ENCODE measurements at places on chromosomes 1 and 21.
A peak's percentile ranks its signal among the peaks of the same experiment; 100 is the strongest.

- H3K27me3 ChIP-seq, result no peaks in the 10 kb centered on the region
- H3K4me1 ChIP-seq, result peaks cover 5% of the 10 kb centered on the region
- DNase-seq, result no peak
- H3K4me3 ChIP-seq, result no peak overlapping the region
- H3K36me3 ChIP-seq, result peaks cover 13% of the 10 kb centered on the region
These were observed 23.7 kb upstream of the TMCO2 start for GRCh38 chr1:40224040-40224439.

DNA sequence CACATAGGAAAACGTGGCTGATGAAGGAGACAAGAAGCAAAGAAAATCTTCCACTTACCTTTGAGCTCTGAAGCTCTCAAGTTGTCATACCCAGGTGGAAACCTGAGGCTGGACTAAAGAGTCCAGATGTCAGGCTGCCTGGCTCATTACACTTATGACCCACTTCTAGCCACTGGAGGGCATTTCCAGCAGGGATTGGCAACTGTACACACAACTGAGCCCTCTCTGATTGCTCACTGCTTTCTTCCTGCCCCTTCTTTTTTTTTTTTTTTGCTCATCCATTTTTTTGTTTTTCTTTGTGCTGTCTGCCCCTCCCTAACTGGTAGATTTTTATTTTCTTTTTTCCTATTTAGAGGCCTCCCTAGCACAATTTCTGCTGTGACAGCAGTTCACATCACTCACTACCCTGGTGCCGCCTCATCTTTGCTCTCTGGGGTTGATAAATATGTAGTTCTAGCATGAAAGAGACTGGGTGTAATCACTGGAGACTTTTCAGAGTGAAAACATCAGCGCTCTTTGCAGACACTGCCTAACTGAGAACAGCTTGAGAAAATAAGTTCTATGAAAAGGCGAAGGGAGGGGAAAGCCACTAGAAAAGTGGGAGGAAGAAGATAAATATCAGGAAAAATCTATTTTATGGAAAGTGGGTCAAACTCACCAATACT, 334.5 kb downstream of the NUF2 start:
- no peaks in the 10 kb centered on the region for H3K27me3 ChIP-seq
- DNase-seq, result no peak
- H3K4me3 ChIP-seq, result no peak overlapping the region
- H3K27ac ChIP-seq, result no peak overlapping the region
- no peaks in the 10 kb centered on the region for H3K36me3 ChIP-seq
- H3K4me1 ChIP-seq, result no peaks in the 10 kb centered on the region

GRCh38 chr1:171590022-171590421, 32.0 kb upstream of the MYOCOS start:
- peaks cover 65% of the 10 kb centered on the region for H3K36me3 ChIP-seq
- H3K27ac ChIP-seq, result no peak overlapping the region

GRCh38 chr1:176450526-176450925, 12.4 kb upstream of the PAPPA2 start:
- no peak overlapping the region for H3K27ac ChIP-seq
- H3K27me3 ChIP-seq, result no peaks in the 10 kb centered on the region
- no peaks in the 10 kb centered on the region for H3K36me3 ChIP-seq
- DNase-seq, result peak; percentile 33

DNA sequence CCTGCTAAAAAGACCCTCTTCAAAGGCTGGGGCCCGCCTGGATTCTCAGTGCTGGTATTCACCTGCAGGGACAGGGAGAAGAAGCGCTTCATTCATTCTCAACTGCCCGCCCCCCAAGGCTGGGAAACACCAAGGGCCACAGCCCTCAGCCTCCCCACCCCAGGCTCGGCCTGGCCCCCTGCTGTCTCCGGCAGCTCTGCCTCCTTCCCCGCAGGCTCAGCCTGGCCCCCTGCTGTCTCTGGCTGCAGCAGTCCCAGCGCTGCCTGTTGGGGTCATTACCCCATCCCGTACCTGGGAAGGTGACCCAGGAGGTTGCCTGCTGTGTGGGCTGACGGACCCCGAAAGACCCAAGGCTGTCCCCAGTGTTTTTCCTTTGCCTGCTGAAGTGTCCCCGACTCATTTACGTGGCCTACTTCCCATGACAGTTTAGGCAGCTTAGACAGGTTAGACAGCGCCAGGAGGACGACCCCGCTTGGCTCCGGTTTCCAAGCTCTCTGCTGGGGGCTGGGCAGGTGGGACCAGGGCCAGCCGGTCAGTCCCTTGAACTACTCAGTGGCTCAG, 22.9 kb upstream of the CLSTN1 start:
- no peak for DNase-seq
- peaks cover 15% of the 10 kb centered on the region for H3K4me1 ChIP-seq
- H3K27me3 ChIP-seq, result no peaks in the 10 kb centered on the region
- H3K36me3 ChIP-seq, result peaks cover 4% of the 10 kb centered on the region
- no peak overlapping the region for H3K4me3 ChIP-seq
- H3K27ac ChIP-seq, result no peak overlapping the region

DNA sequence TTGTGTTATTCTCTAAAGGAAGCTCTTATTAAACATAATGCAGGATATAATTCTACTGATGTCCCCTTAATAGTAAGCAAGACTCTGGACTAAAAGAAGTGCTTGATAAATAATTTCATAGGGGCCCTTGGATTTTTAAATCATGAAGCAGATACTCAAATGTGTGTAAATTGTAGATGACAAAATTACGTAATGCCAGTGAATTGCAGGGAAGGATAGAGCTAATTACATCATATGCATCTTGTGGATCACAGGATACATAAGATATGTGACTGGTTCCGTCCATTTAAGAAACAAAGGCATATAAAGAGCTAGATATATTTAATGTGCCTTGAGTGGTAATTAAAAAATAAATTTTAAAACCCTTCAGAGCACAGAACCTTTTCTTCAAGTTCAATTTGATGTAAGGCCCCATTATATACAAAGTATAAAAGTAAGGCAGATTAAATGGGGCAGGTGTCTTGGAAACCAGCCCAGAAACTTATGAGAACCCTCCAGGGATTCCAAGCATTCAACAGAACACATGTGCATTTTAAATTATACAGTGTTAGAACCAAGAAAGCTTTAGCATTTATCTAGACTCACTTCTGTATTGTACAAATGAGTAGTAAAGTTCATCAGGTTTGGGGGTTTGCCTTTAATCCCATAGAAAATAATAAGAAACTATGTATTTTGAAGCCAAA, 190.4 kb downstream of the NCAM2 start:
- H3K27ac ChIP-seq, result no peak overlapping the region
- H3K4me3 ChIP-seq, result no peak overlapping the region
- no peaks in the 10 kb centered on the region for H3K36me3 ChIP-seq

DNA sequence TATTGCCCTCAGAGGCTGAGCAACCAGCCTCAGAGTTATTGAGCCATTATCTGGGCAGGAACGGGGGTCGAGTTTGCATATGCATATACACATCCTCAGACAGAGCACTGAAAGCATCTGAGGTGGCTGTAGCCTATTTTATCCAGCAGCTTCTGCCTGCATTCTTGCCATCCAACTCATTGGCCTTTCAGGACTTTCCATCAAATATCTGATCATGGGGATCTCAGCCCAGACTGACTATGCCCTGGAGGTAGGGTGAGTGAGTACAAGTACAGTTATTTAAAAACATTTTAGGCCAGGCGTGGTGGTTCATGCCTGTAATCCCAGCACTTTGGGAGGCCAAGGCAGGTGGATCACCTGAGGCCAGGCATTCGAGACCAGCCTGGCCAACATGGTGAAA, 1.8 kb upstream of the MTF1 start:
- H3K4me1 ChIP-seq, result peaks cover 15% of the 10 kb centered on the region
- H3K27ac ChIP-seq, result peak overlapping the region; percentile 71
- no peak for DNase-seq

DNA sequence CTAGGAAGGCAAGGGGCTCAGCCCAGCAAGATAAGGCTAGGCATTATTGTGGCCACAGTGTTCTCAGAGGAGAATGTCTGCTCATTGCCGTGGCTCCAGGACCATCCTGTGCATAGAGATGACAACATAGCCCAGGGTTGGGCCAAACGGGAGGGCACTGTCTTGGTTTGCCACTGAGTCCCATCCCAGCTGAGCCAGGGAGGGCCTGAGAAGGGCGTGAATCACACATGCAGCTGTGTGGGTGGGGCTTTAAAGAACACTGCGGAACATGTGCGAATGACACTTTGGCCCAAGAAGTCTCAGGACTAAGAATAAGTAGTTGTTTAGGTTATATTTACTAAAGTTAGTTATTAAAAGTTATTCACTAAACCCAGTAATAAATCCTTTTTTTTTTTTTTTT, 18.5 kb downstream of the CHAF1B start:
- H3K4me3 ChIP-seq, result no peak overlapping the region
- H3K27me3 ChIP-seq, result no peaks in the 10 kb centered on the region
- no peaks in the 10 kb centered on the region for H3K4me1 ChIP-seq
- DNase-seq, result no peak
- H3K27ac ChIP-seq, result no peak overlapping the region

All from large intestine (tissue), 12 donors.